Bone marrow (tissue), 2 donors: ENCODE measurements at places on chromosomes 16 and 17.

DNA sequence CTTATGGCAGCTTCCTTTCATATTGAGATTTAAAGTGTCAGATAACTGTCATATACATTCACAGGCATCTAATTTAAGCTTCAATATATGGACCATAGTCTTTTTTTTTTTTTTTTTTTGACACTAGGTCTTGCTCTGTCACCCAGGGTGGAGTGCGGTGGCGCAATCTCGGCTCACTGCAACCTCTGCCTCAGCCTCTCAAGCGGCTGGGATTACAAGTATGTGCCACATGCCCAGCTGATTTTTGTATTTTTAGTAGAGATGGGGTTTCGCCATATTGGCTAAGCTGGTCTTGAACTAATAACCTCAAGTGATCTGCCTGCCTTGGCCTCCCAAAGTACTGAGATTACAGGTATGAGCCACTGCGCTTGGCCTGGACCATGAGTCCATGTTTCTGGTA lies 13.6 kb downstream of the CEP95 start:
- no peak for DNase-seq

DNA sequence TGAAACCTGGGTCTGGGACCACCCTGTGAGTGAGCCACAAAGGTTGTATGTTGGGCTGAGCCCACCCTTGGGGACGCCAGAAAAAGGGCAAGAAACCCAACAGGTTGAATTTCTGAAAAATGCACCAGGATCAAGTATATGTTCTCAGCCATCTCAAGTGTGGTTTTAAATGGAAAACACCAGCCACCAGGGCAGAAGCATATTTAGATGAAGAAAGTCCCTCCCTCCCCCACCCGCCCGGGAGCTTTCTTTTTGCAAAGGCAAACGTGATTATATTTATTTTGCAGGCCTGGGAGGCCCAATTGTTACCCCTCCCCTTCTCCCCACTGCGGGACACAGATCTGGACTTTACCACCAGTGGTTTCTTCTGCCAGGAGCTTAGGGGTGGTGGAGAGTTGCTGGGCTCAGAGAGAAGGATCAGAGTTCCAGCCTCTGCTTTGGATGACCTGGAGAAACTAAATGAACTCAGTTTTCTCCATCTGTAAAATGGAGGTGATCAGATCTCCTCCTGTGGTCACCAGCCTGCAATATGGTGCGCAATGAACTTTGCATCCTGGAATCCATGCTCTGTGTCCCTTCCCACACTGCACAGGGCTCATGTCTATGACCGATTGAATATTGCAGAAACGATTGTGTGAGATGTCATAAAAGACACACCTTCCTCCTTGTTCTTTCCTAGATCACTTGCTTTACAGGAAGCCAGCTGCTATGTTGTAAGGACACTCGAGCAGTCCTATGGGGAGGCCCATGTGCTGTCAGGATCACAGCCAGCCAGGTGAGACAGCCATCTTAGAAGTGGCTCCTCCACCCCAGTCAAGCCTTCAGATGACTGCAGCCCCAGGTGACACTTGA lies 21.0 kb upstream of the NGFR start:
- DNase-seq, result no peak

DNA sequence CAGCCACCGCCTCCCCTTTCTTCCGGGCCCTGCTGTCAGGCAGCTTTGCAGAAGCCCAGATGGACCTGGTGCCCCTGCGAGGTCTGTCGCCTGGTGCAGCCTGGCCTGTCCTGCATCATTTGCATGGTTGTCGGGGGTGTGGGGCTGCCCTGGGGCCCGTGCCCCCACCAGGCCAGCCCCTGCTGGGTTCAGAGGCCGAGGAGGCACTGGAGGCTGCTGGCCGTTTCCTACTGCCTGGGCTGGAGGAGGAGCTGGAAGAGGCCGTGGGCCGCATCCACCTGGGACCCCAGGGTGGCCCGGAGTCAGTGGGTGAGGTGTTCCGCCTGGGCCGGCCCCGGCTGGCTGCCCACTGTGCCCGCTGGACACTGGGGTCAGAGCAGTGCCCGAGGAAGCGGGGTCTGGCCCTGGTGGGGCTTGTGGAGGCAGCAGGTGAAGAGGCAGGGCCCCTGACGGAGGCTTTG lies 5.5 kb upstream of the TGFB1I1 start:
- DNase-seq, result no peak

DNA sequence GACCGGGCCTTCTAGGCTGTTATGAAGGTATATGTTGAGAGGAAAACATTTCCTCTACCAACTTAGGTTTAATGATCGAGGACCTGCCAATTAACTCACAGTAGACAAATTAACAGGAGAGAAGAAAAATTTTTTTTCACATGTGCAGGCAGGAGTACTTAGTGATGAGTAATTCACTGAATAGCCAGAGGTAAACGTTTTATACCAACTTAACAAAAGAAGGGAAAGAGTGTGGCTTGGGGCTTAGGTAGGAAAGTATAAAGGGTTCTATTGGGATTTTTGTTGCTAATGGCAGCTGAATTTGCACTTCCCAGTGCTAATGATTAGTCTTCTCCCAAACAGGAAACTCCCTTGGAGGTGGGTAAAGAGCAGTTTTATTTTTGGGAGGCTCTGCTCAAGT lies 121.6 kb upstream of the HS3ST4 start:
- DNase-seq, result no peak

- DNase-seq, result no peak
Observed at GRCh38 chr16:77833921-77834634, 45.7 kb downstream of the VAT1L start.

- DNase-seq, result no peak
Observed at GRCh38 chr17:81488276-81488860, 24.2 kb downstream of the ACTG1 start.

DNA sequence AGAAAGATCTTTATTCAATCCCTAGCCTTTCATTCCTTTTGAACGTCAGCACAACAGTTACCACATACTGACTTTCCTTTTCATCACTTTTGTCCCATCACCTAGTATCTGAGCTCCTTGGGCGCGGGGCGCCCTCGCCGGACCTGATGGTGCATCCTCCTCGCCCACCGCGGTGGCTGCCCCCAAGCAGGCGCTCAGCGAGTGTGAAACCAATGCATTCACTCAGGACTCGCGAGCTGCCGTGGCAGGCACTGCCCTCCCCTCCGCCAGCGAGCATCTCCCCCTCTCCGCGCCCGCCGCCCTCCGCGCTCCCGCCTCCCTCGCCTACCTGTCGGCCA lies 756 bp downstream of the KLHL11 start:
- DNase-seq, result no peak

- peak; percentile 71 for DNase-seq
Observed at GRCh38 chr17:39972271-39972670, 8.3 kb upstream of the PSMD3 start.

DNA sequence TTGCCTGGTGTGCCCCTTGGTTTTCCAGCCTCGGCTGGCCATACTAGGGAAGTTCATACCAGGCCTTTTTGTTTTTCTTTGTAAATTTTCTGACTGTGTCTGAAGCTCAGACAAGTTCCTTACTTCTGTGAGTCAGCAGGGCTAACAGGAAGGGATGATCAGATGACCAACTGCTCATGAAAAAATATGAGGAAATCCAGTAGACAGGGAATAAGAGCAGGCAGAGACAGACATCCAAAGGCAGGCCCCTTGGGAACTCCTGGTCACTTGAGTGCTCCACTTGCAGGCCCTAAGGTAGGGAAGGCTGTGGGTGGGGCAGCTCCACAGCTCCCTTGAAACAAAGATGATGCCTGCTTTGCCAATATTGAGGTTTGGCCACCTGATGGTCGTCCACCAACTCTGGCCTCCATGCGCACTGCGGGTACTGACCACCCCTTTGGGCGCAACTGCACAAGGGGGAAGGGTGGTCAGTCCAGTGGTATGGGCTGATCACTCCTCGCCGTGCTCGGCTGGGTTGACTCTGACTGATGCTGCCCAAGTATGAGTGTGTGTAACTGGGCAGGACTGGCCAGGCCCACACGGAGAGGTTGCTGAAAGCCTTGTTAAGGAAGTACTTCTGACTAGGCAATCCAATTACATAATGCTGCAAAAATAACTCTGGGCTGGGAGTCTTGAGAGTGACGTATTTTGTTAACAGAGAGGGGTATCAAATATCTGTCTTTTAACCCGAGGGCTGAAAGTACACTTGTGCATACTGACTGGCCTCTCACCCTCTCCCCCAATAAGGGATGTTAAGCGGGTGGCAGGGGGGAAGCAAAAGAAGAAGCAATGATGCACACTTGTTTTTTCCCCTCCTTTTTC lies 20.8 kb upstream of the ZFHX3 start:
- DNase-seq, result no peak

GRCh38 chr16:74723256-74723655 lies 22.6 kb upstream of the MLKL start:
- no peak for DNase-seq

DNA sequence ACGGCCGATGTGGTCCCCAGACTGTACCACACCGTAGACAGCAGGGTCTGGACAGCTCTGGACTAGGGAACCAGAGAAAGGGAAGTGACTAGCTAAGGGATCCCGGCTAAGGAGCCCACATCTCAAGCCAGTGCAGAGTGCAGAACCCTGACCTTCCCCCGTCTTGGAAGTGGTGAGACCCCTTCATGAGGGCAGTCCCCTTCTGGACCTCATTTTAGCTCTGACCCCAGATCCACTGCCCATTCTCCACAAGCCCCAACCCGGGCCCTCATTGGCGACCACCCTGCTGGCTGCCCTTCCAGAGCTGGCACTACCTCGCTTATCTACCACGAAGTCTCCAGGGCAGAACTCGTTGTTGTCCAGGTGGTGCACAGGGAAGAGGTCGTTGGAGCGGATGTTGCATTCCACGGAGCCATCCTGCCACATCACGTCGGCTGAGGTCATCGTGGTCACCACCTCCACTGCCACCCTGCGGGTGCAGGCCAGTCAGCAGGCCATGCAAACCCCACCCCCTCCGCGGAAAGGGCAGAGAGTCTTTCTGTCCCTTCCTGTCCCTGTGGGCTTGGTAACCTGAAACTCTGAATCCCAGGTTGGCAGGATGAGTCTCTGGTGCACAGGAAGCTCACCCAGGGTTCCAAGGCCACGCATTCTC lies 14.2 kb downstream of the SPHK1 start:
- DNase-seq, result no peak

- no peak for DNase-seq
Observed at GRCh38 chr16:3495176-3495575, at the start of gene C16orf90. Gene C16orf90, minus strand, starts transcription at chr16:3495489. Its CDS starts 68 bp downstream, at chr16:3495421.

DNA sequence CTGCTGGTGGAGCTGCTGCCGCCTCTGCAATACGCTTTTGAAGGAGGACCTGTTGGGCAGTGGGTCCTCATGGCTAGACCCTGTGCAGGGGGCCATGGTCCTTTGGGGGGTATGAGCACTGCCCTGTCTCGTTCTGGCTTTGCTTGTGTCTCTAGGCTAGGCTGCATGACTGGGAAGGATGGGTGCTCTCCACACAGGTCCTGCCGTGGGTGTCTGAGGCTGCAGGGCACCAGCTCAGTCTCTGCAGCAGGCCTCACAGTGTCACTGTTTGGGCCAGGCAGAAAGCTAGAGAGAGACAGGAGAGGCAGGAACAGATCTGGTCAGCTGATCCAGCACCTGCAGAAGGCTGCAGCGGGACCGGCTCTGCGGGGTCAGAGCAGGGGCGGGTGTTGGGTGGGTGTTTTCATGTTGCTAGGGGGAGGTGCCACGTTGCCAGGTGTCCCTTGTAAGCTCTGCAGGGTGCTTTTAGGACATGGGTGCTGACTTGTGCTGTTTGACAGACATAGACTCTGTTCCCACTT lies 111.4 kb downstream of the SNX29 start:
- no peak for DNase-seq

GRCh38 chr16:11329071-11329491 lies 16.2 kb upstream of the RMI2 start:
- no peak for DNase-seq

- no peak for DNase-seq
Observed at GRCh38 chr17:42883802-42884558, 16.6 kb upstream of the G6PC1 start.

DNA sequence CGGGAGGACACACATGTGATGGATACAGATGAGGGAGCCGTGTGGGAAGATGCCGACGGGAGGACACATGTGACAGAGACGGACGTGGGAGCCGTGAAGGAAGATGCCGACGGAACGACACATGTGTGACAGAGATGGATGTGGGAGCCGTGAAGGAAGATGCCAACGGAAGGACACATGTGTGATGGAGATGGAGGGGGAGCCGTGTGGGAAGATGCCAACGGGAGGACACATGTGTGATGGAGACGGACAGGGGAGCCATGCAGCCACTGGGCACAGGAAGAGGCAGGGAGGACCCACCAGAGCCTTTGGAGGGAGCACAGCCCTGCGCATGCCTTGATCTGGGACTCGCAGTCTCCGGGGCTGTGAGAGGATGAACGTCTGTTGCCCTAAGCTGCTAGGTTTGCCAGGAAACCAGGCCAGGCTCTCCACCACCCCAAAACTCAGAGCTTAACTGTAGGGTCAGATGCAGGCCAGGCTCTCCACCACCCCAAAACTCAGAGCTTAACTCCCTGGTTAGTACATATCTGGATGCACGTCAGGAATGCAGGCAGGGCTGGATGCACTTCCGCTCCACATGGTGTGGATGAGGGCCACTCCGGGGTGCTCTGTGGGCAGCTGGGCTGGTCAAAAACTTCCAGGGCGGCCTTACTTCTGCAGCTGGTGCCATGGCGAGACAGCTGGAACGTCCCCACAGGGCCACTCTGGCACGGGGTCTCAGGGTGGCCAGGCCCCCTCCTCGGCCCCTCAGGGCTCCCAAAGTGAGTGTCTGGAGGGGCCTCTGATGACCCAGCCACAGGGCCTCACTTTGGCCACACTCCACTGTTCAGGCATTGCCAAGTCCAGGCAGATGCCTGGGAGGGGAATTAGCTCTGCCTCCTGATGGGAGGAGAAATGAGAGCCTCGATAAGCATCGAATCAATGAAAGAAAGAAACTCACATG lies 47.7 kb upstream of the ZNF469 start:
- DNase-seq, result no peak

GRCh38 chr16:55443434-55444346 lies 35.3 kb upstream of the MMP2 start:
- no peak for DNase-seq

DNA sequence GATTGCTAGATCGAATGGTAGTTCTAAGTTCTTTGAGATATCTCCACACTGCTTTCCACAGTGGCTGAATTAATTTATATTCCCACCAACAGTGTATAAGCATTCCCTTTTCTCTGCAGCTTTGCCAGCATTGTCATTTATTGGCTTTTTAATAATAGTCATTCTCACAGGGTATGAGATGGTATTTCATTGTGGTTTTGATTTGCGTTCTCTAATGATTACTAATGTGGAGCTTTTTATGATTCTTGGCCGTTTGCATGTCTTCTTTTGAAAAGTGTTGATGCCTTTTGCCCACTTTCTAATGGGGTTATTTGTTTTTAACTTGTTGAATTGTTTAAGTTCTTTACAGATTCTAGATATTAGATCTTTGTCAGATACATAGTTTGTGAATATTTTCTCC lies 36.5 kb upstream of the BCAS3 start:
- no peak for DNase-seq
